ENCODE measurements at places on chromosomes 2 and 18.

- DNase-seq: no peak
These were observed 18.8 kb downstream of the TGOLN2 start for GRCh38 chr2:85308896-85309555.

- no peak for DNase-seq
These were observed at the start of gene SETBP1 for GRCh38 chr18:44680273-44681075. Gene SETBP1, plus strand, starts transcription at chr18:44680888. Its CDS starts 20,459 bp downstream, at chr18:44701347.

DNA sequence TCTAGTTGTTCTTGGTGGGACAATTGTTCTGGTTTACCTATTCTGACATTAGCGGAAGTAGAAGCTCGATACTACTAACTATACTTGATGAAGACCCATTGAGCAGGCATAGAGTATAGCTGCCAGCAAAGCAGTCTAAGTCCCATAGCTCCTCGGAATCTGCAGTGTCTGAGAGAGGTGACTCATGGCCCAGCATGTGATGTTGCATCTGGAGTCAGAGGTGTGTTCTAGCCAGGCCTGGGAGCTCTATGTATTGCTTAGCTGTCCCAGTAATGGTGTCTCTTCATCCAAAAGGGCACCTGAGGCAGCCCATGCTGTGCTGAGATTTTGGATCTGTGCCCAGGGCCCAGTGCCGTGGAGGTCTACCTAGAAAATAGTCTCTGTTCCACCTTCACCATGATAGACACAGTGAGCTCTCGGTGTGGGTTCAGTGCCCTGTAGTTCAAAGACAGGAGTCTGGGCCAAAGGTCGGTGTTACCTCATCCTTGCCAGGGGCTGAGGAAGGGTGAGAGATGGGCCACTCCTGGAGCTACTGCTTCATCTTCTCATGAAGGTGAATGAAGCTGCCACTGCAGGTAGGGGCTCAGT, 47.3 kb downstream of the MEX3C start:
- no peak for DNase-seq

- DNase-seq: no peak
These were observed at the start of gene MAL for GRCh38 chr2:95025406-95026319. Gene MAL, plus strand, starts transcription at chr2:95025708. Its CDS starts 85 bp downstream, at chr2:95025793.

- DNase-seq: no peak
These were observed 101.2 kb downstream of the KCNS3 start for GRCh38 chr2:17979707-17980106.

- no peak for DNase-seq
These were observed 44.4 kb upstream of the MBP start for GRCh38 chr18:77177009-77177408.

GRCh38 chr18:24726727-24727492, 266.5 kb downstream of the HRH4 start:
- peak; percentile 60 for DNase-seq

- no peak for DNase-seq
These were observed 1.0 kb downstream of the TEX51 start for GRCh38 chr2:126899616-126900185.

- DNase-seq: no peak
These were observed 164.0 kb upstream of the MYO3B start for GRCh38 chr2:170013802-170014551.

GRCh38 chr2:9226458-9227380, 20.1 kb downstream of the ASAP2 start:
- DNase-seq: no peak

- DNase-seq: no peak
These were observed 111.2 kb downstream of the STPG4 start for GRCh38 chr2:47043891-47044239.

DNA sequence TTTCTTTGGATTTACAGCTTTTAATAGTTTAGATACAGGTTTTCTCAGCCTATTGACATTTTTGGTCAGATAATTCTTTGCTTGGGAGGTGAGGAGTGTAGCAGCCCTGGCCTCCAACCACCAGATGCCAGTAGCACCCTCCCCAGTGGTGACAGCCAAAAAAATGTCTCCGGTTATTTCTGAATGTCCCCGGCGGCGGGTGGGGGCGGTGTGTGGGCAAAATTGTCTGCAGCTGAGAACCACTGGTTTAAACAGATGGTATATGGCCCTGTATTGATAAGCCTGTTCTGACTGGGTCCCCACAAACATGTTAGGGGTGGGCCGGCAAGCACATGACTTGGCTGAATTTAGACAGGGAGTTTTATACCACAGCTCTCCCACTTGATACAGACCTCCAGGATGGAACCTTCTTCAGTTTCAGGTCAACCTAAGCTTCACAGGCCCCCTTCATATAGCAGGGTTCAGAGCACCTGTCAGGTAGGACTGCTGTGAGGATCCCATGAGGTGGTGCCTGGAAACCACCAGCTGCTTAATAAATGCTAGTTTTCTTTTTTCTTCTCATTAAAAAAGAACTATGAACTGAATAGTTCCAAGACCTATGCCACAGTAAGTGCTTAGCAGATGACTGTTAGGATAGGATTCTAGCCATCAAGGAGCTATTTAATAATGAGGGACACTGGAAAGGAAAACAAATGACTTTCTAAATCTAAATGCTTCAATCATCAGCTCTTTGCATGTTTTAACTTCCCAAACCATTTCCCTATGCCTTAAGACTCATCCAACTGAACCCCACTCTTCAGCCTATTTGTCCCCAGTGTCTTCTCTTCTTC, 18.1 kb downstream of the LPIN2 start:
- DNase-seq: no peak

GRCh38 chr2:190408538-190409271, 550 bp downstream of the MFSD6 start:
- DNase-seq: peak; percentile 76

- no peak for DNase-seq
These were observed 247.9 kb downstream of the HDAC4 start for GRCh38 chr2:239152916-239153305.

GRCh38 chr2:171763602-171764001, 76.3 kb downstream of the DYNC1I2 start:
- no peak for DNase-seq

DNA sequence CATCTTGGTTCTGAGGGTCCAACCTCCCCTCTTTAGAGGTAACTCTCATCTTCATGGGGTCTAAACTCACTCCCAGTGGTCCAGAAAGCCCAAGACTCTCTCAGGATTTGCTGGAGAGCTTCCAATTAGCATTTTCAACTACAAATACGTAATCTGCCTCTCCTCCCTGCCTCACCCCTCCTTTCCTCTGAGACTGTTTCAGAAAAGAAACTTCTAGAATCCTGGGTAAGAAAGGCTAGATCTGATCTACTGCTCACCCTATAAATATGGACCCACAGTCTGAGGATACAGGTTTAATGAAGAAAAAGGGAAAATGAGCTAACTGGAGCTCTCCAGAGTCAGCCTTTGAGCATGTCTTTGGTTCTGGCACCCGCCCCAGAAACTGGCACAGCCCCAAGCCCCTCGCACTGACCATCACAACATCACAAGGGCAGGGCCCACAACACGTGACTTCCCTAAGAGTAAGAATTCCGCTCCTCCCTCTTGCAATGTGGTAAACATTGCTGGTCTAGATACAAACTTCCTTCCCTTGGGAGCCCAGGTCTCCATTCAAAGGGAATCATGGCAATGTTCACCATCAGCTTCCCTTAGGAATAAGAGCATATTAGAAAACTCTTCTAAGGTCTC, 21.7 kb upstream of the IHH start:
- DNase-seq: no peak

- no peak for DNase-seq
These were observed 8.9 kb downstream of the RAB31 start for GRCh38 chr18:9716780-9717563.

DNA sequence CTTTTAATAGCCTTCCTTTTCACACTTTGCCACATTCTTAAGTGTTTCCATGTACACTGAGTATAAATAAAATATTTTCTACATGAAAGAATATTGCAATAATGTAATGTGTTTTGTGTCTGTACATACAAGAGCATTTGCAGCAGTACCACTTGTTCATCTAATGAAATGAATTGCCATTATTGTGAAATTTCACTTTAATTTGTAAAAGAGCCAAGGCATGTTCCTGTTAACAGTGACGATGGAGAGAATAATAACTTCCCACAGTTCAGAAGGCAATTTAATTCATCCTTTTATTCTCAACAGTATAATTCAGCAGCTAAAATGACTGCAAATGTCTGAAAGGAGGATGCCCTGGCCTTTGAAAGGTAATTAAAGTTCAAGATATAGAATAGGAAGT, 853.9 kb downstream of the LRRTM4 start:
- no peak for DNase-seq

DNA sequence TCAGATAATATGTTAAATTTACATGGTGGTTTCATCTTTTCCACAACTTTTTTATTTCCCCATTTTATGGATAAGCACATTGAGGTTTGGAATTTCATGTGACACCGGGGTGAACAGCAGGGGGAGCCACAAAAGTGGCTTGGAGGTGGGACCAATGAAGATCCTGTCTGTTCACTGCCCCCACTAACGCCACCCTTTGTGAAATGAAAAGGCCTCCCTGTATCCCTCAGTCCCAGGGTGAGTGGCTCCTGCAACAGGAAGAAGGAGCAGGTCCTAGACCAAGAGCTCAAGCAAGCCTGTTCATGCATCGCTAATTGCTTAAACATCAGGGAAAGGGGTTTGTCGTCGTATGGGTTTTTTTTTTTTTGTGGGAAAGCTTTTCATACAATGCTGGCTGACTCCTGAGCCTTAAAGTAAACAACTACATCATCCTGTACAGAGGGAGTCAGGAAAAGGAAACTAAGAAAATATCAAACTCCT, 267.8 kb upstream of the EPAS1 start:
- no peak for DNase-seq

- DNase-seq: no peak
These were observed 319.5 kb upstream of the LRRTM1 start for GRCh38 chr2:80624062-80624461.

GRCh38 chr2:23513245-23513871, 128.4 kb downstream of the KLHL29 start:
- DNase-seq: no peak

- no peak for DNase-seq
These were observed 231.6 kb upstream of the ETAA1 start for GRCh38 chr2:67165523-67165990.

GRCh38 chr2:59903994-59904544, 649.4 kb downstream of the BCL11A start:
- DNase-seq: no peak

GRCh38 chr2:70896765-70897202, 38.9 kb upstream of the ATP6V1B1 start:
- DNase-seq: no peak

- no peak for DNase-seq
These were observed 220.9 kb downstream of the LDLRAD4 start for GRCh38 chr18:13439461-13439860.

- DNase-seq: no peak
These were observed 23.5 kb upstream of the PMAIP1 start for GRCh38 chr18:59876310-59876626.

DNA sequence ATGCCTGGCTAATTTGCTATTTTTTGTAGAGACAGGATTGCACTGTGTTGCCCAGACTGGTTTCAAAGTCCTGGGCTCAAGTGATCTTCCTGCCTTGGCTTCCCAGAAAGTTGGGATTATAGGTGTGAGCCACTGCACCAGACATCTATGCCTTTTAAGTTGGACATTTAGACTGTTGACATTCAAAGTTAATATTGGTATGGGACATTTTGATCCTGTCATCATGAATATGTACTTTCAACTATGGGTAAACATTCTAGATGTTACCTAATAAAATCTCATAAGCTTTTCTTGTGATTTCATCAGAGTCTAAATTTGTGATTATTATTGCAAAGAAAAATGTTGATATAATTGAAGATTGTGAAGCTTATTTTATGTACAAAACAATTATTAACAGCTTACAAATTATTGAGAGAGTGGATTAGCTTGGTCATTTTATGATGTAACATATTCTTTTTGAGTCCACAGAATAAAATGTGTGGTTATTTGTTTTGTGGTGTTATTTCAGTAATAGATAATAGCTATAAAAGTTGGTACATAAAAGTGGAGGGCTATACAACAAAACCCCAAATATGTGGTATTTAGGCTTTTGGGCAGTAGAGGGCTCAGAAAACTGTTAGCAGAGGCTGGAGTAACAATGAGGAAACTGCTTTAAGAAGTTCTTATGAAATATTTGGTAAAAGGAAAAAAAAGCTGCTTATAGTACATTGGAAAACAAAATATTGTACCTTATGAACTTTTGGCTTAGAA, 41.4 kb downstream of the STARD6 start:
- DNase-seq: no peak

DNA sequence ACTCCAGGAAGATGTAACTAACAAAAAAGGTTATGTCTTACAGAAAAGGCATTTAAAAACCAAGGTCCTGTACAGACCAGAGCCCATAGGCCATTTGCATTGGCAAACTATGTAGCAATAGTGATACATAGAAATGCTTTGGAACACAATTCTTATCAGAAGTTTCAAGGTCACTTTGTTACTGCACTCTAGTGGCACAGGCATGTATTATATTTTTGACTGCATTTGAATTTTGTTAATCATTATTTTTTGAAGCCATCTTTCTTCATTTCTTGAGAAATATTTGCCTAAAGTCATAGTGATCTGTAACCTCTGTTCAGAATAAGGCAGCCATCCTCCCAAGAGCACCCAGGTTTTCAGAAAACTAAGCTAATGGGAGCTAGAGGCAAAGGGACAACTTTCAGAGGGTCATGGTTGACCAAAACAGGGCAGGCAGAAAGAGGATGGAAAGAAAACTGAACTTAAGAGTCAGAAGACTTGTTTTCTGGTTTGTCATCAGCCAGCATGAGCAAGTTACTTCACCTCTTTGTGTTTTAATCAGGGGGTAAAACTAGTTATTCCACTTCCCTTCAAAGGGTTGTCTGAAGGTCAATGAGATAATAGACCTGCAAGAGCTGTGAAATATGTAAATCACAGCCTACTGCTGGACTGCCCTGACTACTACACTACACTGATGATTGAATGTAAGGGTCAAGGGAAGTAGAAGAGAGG, 41.5 kb downstream of the SLC38A11 start:
- DNase-seq: peak; percentile 44

- no peak for DNase-seq
These were observed 54.7 kb downstream of the KCTD18 start for GRCh38 chr2:200454927-200455801.

DNA sequence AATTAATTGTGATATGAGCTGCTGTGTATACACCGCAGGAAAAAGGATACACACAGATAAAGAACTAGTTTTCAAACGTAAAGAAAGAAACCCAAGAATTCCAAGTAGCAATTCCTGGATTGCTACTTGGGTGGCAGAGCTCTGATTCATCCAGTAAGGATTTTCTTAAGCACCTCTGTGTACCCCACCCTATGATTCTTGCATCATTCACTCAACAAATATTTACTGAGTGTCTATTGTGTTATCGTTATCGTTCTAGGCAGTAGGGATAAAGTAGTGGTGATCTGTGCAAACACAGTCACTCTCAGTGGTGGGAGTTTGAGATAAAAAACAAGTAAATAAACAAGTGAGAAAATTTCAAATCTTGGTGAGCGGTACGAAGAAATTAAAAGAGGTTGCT, 4.9 kb upstream of the TMEM200C start:
- DNase-seq: no peak

DNA sequence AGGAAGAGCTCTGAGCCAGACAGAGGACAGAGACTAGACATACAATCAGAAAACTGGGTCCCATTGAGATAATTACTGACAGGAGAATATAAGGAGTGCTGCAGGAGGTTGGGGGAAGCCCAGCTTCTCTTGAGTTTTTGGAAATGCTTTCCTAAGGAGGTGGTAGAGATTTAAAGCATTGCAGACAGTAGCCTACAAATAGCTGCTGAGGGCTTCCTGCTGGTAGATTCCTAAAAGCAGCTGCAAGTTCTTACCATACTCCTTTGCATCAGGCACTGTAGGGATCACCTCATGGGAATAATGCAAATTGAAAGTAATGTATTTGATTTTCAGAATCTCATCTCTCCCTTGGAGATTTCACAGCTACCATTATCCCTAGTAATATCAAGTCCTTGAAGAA, 902.6 kb upstream of the GCFC2 start:
- no peak for DNase-seq

- DNase-seq: no peak
These were observed 41.0 kb downstream of the CEP192 start for GRCh38 chr18:13032173-13032572.

All from bone marrow (tissue), 2 donors.